ENCODE measurements at places on chromosomes 1 and 21.

DNA sequence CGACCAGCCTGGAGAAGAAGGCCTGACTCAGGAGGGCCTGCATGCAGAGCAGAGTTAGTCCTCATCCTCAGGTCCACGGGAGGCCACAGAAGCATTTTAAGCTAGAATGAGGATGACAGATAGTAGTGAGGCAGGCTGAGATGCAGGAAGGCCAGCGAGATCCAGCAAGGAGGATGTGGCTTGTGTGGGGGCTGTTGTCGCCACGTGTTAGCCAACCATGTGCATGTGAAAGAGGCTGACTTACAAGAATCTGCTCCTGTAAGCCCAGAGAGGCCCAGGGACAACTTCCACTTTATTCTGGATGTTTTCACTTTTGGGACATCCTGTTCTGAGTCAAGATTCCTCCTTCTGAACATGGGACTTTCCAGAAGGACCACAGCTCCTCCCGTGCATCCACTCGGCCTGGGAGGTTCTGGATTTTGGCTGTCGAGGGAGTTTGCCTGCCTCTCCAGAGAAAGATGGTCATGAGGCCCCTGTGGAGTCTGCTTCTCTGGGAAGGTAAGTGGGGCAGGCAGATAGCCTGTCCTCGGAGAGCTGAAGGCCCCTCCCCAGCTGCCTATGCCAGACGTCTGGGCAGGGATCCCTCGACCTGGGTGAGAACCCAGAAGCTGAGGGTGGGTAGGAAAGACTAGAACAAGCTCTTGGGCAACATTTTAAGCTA, at the start of gene SLAMF8:
SLAMF8 (plus strand) TSS at position 433 of the 661 bp plus-strand sequence; CDS start at position 459, 26 bp downstream.
- no peak for DNase-seq

DNA sequence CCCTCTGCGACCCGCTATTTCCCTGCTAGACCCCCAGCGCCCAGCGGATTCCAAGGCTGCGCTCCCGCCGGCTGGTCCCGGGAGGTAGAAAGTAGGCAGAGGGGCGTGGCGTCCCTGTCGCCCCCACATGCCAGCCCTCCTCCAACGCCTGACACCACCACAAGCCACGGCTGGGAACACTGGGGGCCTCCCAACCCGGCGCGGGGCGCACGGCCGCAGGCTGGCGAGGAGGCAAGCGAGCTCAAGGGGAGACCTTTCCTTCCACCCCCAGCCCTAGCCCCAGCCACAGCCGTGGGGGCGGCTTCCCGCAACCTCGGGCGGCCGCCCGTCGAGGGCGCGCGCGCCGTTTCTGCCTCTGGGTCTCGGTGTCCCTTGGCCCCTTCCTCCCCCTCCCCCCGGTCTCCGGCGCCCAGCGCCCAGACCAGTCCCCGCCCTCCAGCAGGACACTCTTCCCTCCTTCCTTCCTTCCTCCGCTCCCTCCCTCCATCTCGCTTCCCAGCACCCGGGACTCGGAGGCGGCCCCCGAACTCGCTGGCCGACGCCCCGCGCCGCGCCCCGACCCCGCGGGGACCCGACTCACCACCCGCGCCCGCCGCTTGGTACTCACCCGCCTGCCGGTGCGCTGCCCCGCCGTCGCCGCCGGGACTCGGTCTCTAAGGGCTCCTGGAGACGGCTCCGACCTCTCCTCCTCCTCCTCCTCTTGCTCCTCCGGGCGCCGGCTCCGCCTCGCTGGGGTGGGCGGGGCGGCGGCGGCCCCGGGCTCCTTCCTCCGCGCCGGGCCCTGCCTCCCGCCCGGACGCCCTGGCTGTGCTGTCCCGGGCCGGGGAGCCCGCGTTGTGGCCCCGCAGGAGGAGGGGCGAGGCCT, at the start of gene GNG12:
GNG12 (minus strand) TSS at position 731 of the 865 bp plus-strand sequence. CDS start 125,781 bp downstream, outside the sequence.
- DNase-seq, result peak; percentile 77

- DNase-seq, result no peak
Measured at GRCh38 chr1:239802275-239802674, 289.4 kb upstream of the FMN2 start.

DNA sequence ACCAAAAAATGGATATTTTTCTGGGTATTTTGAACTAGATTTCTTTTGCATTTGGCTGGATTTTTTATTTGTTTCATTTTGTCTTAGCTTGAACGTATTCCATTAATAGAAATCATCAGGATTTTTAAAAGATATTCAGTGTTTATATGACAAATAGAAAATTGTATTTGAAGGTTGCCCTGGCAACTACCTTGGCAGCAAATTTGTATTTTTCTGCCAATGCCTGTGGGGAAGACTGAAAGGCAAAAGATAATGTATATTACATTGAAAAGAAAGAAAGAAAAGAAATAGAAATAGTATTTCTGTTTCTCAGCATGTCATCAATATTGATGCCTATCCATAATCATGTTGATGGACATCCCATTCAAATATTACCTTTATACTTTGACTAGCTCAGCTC, 16.8 kb downstream of the VCAM1 start:
- DNase-seq, result no peak

DNA sequence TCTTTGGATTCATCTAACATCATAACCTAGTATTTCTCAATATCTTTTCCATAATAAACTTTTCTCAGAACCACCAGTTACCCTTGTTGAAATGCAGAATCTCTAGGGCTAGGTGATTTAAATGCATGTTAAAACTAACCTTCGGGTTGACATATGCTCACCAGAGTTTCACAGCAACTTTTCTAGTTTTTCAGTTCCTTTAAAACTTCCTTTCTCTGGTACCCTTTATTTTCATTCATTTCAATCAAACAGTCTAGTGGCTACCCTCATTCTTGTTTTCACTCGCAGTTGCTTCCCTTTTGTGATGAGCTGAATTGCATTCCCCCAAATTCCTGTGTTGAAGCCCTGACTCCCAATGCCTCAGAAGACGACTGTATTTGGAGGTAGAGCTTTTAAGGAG, 712.8 kb upstream of the CHRM3 start:
- DNase-seq, result no peak

- DNase-seq, result peak; percentile 27
Measured at GRCh38 chr1:176374967-176375569, 87.9 kb upstream of the PAPPA2 start.

GRCh38 chr1:192604979-192605620, 29.5 kb downstream of the RGS1 start:
- no peak for DNase-seq

- no peak for DNase-seq
Measured at GRCh38 chr1:17198476-17199258, 6.3 kb upstream of the PADI1 start.

- DNase-seq, result no peak
Measured at GRCh38 chr1:2795926-2796325, 5.6 kb downstream of the TTC34 start.

- no peak for DNase-seq
Measured at GRCh38 chr1:15173863-15174614, 20.5 kb downstream of the TMEM51 start.

GRCh38 chr1:17999884-18000283, 107.7 kb upstream of the IGSF21 start:
- no peak for DNase-seq
